ENCODE measurements at places on chromosomes 6 and 20.

GRCh38 chr6:133768656-133769295 lies 120.1 kb upstream of the TCF21 start:
- DNase-seq = no peak

- DNase-seq = no peak
These were observed 644.1 kb downstream of the C6orf118 start for GRCh38 chr6:164665328-164665727.

DNA sequence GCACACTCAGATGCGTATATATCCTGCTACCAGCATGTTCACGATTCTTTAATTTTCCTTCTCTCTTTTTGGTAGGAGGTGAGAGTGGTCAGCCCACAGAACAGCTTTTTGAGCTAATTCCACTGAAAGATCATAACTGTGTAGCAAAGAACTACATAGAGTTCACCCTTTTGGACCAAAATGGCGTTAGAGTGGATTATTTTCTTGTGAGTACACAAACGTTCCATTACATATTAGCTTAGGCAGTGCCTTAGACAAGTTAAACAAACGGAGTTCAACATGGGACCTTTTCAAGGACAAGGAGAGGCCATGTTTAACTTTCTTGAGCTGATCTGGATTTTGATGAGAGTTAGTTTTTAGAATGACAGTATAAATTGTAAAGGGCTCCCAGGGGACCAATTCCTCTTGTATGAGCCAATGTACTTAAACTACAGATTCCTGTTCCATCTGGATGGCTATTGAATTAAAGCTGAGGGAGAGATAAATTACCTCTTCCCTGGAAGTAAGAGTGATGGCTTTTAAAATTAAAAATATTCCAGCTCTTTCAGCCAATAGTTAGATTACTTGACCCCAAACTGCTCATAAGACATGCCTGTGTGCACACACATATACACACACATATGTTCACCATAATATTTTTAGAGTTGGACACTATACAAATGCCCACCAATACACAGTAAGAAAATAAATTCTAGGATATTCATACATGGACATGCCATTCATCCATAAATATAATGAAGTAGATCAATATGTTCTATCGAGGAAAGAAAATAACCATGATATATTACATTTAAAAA lies 25.6 kb upstream of the ARMH2 start:
- DNase-seq = no peak

DNA sequence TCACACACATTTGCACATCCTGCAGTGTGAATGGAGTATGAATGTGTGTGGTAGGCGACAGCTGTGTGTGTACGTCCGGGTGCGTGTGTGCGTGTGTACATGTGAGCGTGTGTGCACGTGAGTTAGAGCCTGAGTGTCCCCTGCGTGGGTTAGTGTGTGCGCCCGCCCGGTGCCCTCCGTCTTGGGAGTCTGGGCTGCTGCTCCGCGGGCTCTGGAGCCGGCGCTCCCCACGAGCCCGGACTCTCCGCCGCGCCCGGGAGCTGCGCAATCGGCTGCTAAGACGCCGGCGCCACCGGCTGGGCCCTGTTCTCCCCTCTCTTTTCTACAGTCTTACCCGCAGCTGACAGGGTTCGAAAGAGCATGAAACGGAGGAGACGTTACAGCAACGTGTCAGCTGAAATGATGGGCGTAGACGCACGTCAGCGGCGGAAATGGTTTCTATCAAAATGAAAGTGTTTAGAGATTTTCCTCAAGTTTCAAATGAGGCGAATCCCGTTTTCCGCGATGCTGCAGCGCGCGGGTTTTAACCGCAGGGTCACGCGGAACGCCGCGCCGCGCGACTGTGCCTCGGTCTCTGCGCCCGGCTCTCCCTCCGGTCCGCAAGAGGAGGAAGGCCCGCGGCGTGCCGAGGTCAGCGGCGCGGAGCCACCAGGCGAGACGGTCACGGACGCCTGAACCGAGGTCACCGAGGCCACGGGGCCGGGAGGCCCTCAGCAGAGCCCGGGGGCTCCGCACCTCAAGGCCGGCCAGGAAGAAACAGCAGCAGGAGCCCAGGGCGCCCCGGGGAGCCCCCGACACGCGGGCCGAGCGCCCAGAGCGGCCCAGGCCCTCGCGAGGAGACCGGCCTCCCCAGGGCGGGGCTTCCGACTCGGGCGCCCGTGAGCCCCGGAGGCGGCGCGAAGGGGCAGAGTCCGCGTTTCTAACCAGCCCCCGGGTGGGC lies 95.3 kb upstream of the BHLHE23 start:
- no peak for DNase-seq

GRCh38 chr6:34493344-34493743 lies 27.5 kb downstream of the PACSIN1 start:
- no peak for DNase-seq

Data from keratinocyte (primary cell).